ENCODE measurements at places on chromosomes 3 and 15.

DNA sequence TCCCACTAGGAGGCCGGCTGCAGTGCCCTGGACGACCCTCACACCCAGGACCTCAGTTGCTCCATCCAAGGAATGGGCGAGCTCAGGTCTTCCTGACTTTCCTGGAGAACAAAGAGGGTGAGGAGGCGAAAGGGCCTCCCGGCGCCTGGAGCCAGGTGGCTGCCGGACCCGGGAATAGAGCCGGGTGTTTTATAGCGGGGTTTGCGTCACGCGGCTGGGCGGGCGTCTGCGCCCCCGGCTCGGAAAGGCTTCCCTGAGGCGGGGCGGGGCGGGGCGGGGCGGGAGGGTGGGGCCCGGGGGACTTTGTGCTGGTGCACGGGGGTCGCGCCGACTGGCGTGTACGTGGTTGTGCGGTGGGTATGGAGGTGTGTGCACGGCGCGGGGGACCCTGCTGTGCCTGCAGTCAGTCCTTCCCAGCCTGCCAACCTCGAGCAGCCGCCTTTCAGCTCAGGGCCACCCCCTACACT, 4.6 kb upstream of the PRKCD start:
- DNase-seq = no peak

DNA sequence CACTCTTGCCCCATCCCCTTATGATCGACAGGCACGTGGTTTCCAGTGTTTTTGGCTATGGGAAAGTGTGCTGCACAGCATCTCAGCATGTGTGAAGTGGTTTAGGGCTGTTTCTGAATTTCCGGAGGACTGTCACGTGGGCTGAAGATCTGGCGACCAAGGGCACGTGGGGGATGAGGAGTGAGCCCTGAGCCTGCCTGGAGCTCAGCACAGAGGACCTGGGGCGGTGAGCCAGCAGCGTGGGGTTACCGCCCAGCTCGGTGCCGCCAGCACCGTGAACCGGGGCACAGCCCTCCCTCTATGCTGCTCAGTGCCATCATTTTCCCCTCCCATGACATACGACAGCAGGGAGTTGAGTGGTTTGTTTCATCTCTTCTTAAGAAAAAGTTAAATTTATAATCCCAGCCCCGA, 150.2 kb downstream of the DNAJB8 start:
- no peak for DNase-seq

GRCh38 chr3:190167936-190168680, 47.4 kb upstream of the P3H2 start:
- DNase-seq = no peak

DNA sequence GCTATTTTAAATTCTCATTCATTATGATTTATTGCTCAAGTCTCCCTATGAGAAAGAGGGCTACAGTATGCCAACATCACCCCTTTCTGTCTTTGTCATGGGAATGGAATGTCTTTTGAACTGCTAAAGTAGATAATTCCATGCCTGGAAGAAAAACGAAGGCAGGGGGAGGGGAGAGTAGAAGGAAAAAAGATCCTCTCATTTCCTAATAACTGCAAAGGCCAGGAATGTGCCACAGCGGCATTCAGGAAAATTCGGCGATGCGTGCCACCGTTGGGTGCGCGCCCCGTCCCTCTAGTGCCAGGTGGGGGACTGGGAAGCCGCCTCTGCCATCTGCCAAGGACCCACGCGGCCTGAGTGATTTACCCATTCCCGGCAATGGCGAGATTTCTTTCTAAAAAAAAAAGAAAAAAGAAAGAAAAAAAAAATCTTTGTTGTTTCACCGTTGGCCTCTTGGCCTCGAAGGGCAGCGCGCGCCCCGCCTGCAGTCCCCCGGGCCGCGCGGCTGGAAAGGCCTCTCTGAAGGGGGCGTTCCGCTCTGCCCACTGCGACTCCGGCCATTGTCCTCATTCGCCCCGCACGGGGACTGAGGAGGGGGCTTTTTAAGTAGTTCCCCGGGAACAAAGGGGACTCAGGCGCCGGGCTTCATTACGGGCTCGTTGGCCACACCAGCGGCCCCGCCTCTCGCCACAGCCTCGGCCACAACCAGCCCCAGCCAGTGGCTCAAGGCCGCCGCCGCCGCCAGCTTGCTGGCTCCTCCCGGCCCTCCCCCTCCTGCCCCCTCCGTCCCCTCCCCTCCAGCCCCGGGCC, 54.5 kb downstream of the CPN2 start:
- DNase-seq = no peak

DNA sequence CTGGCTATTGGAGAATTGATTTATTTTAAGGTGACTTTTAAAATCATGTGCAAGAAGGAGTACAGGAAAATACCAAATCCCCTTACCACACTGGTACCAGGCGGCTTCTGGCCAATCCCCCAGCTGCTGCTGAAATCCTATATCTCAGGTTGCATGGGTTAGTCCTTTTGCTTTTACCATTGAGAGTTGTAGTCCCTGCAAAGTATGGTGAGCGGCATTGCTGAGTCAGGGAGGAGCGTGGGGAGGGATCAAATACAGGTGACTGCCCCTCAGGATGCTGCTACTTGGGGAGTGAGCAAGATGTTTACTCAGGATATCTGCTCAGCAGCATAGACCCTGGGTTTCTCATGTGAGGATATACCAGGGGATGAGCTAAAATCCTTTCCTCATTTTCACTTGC, 131.9 kb upstream of the STAC start:
- no peak for DNase-seq

DNA sequence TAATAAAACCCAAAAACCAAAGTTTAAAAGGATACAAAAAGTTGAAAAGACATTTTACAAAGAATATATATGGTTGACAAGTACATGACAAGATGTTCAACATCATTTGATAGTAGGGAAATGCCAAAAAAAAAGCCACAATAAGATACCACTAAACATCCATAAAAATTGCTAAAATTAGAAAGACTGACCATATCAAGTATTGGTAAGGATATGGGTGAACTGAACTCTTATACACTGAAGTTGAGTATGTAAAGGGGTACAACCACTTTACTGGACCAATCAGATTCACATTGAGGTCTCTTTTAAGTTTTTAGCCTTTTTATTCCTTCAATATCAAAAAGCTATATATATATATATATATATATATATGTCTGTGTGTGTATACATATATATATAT, 190.5 kb upstream of the P2RY1 start:
- DNase-seq = no peak

- no peak for DNase-seq
Observed at GRCh38 chr3:87267953-87268645, 8.3 kb downstream of the POU1F1 start.

DNA sequence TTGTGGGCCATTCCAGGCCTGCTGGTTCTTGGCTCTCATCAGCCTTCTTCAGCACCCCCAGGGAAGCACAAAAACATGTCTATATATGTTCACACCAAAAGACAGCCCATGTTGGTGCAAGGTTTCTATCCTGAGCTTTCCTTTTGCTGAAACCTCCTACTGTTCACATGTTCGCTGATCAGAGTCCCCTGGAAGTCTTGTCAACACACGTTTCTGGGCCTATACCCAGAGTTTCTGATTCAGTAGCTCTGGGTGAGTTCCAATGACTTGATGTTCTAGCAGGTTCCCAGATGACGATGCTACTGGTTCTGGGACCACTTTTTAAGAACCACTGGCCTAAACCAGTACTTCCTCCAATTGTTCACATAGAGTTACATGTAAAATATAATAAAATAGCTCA, 46.0 kb downstream of the SUCNR1 start:
- DNase-seq = no peak

DNA sequence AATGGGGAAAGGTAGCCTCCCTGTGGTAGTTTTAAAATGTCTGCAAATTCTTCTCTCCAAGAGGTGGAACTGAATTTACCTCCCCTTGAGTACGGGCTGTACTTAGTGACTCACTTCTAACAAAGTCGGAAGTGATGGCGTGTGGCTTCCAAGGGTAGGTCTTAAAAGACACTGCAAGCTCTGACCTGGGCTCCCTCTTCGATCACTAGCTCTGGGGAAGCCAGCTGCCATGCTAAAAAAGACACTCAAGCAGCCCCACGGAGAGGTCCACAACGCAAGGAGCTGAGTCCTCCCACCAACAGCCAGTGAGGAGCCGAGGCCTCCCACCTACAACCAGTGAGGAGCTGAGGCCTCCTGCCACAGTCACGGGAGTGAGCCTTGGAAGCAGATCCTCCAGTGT, 122.0 kb upstream of the HACD2 start:
- DNase-seq = no peak

DNA sequence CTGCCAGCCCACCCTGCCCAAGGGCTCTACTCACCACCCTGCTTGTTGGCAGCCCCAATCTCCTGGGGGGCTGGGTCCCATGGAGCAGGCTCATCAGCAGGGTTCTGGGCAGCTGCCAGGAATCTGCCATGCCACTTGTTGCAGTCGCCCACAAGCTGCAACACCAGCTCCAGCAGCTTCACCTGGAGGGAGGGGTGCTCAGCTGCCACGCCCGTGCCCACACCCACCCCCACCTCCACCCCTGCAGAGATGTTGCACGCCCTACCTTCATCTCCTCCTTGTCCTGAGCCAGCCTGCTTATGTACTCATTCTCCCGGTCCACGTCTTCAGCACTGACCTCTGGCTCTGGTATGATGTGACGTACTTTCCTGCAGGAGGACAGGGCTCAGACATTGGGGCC, 77.9 kb upstream of the C2CD4B start:
- no peak for DNase-seq

DNA sequence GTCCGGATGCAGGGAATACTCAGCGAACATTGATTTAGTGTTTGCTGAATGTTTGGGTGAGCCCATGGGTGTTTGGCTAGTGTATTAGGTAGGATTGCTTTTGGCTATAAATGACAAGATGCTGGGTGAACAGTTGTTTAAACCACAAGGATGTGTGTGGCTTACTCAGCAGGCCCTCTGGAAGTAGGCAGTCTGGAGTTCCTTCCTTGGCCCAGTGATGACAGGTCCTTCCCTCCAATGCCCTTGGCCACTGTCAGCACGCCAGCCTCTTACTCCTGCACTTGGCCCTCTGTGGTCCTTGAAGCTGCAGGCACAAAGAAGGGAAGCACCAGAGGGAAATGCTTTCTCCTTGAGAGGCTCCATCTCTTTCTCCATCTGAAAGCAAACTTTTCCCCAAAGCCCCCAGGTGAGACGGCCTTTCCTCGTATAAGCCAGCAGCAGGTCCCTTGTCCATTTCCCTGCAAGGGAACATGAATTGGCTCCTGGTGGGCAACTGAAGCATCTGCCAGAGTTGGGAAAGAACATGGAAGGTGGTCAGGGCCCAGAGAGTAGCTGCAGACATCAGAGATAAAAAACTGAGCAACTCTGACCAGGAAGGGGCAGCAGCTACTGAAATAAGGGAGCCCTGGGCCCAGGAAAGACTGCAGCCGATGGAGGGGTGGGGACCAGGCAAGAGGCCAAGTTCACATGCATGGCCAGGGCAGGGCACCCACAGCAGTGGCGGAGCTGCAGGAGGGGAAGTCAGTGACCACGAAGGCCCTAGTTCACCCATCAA, 105.0 kb downstream of the TPRA1 start:
- DNase-seq = no peak

DNA sequence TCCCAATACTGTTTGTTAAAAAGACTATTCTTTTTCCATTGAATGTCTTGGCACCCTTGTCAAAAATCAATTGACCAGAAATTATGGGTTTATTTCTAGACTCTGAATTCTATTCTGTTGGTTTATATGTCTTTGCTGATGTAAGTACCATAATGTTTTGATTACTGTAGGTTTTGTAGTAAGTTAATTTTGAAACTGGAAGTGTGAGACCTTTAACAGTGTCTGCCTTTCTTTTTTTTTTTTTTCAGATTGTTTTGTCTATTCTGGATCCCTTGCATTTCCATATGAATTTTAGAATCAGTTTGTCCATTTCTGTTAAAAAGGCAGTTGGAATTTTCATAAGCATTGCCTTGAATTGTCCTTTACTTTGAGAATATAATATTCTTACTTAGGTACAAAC, 13.6 kb downstream of the ATP2C1 start:
- DNase-seq = no peak

- no peak for DNase-seq
Observed at GRCh38 chr15:50137330-50137761, 18.3 kb upstream of the ATP8B4 start.

- DNase-seq = no peak
Observed at GRCh38 chr3:71052716-71053115, 530.8 kb downstream of the FOXP1 start.

GRCh38 chr3:17329927-17330326, 412.5 kb downstream of the TBC1D5 start:
- DNase-seq = no peak

DNA sequence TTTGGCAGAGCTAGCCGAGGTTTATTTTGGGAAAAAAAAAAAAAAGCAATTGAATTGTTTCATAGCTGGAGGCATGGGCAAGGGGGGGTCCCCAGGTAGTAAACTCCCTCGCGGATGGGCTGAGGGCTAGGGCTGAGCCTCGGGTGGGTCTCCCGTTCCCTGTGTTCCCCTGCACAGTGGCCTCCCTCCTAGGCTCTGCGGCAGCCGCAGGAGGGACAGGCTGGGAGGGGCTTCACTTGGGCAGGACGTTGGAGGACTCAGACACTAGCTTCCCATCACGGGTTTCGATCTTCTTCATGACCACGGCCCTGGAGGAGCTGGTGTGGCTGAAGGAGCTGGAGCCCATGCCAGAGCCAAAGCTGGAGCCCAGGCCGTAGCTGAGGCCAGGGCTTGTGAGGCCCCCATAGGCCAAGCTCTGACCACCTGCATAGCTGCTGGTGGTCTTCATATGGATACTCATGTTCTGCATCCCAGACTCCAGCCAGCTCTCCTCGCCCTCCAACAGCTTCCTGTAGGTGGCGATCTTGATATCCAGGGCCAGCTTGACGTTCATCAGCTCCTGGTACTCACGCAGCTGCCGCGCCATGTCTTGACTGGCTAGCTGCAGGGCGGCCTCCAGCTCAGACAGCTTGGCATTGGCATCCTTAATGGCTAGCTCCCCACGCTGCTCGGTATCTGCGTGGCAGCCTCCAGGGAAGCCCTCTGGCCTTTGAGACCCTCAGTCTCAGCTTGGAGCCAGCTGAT, 64.0 kb upstream of the CDAN1 start:
- no peak for DNase-seq

- no peak for DNase-seq
Observed at GRCh38 chr3:128572644-128573105, 77.9 kb downstream of the RPN1 start.

GRCh38 chr3:157045238-157045850, 114.6 kb downstream of the CCNL1 start:
- DNase-seq = no peak

DNA sequence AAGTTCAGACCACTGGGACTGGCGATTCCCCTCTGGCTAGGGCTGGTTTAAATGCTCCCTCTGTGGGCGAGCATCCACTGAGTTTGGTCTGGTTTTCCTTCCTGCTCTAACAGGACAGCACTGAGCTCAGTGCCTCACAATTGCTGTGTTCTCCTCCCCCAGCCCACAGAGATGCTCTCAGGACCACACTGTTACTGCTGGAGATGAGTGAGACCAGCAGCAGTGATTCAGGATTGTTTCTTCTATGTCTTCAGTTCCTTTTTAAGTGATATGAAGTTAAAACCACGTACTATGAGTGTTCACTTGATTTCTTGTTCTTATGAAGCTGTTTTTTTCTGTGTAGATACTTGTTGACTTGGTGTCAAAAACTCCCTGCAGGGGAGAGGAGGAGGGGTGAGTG, 180.4 kb upstream of the COL8A1 start:
- DNase-seq = no peak

GRCh38 chr3:165859061-165859460, 21.8 kb upstream of the BCHE start:
- no peak for DNase-seq

GRCh38 chr15:31257286-31257685, 69.3 kb upstream of the KLF13 start:
- no peak for DNase-seq
